ENCODE measurements at places on chromosomes 7 and 10.

DNA sequence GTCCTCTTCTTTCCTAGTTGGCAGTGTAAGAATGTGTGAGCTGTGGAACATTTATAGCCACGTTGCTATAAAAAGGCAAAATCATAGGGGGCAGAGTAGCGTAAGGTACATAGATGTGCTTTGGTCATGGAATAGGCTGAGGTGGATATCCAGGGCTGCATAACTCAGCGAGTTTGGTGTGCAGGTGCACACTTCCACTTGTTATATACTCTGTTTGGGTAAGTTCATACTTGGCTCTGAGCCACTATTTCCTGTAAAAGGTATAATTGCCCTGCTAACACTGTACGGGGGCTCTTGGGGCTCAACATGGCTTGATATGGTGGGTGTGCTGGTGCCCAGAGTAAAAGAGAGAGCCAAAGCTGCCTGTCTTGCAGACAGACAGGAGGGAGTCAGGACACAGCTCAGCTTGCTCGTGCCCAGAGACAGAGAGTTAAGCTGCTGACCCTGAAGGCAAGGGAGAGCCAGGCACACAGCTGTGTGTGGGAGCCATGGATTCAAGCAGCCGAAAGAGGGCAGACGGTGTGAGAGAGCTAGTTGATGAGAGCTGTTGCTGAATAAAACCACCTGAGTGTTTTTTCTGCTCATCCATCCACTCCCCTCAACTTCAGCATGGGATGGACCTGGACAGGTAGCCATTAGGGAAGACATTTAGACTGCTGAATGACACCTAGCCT is 126.7 kb downstream of the DKK1 start:
- DNase-seq, result no peak
- no peak overlapping the region for H3K27ac ChIP-seq
- peaks cover 9% of the 10 kb centered on the region for H3K4me1 ChIP-seq
- H3K36me3 ChIP-seq, result no peaks in the 10 kb centered on the region

- no peak overlapping the region for H3K4me3 ChIP-seq
- H3K27ac ChIP-seq, result no peak overlapping the region
- DNase-seq, result no peak
- peaks cover 10% of the 10 kb centered on the region for H3K4me1 ChIP-seq
- H3K27me3 ChIP-seq, result no peaks in the 10 kb centered on the region
- H3K36me3 ChIP-seq, result no peaks in the 10 kb centered on the region
Measured at GRCh38 chr7:4169455-4169854, 512.6 kb upstream of the FOXK1 start.

DNA sequence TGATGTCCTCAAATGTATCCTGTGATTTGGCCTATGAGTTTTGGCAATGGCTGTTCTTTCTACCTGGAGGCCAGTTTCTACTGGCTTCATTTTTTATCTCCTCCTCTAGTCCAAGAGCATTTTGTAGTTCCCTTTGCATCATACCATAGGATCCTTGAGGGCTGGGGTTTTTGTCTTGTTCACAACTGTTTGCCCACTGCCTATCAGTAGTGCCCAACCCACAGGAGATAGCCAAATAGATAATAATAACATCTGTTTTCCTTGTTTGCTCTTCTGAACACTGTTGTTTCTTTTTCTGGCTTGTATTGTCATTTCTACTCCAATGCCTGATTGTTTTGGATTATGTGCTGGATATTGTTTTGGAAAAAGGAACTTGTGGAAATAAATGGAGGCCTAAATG is 3.4 kb downstream of the CDK1 start:
- H3K4me3 ChIP-seq, result peak overlapping the region; percentile 37
- H3K36me3 ChIP-seq, result no peaks in the 10 kb centered on the region
- H3K4me1 ChIP-seq, result peaks cover 57% of the 10 kb centered on the region
- no peak for DNase-seq
- H3K27me3 ChIP-seq, result no peaks in the 10 kb centered on the region

- DNase-seq, result no peak
- H3K27me3 ChIP-seq, result no peaks in the 10 kb centered on the region
- peaks cover 12% of the 10 kb centered on the region for H3K4me1 ChIP-seq
- no peak overlapping the region for H3K27ac ChIP-seq
Measured at GRCh38 chr10:131923038-131923756, 22.4 kb downstream of the PPP2R2D start.

GRCh38 chr10:121594623-121595350 is 3.5 kb downstream of the FGFR2 start:
- peaks cover 66% of the 10 kb centered on the region for H3K4me1 ChIP-seq
- peaks cover 21% of the 10 kb centered on the region for H3K36me3 ChIP-seq

DNA sequence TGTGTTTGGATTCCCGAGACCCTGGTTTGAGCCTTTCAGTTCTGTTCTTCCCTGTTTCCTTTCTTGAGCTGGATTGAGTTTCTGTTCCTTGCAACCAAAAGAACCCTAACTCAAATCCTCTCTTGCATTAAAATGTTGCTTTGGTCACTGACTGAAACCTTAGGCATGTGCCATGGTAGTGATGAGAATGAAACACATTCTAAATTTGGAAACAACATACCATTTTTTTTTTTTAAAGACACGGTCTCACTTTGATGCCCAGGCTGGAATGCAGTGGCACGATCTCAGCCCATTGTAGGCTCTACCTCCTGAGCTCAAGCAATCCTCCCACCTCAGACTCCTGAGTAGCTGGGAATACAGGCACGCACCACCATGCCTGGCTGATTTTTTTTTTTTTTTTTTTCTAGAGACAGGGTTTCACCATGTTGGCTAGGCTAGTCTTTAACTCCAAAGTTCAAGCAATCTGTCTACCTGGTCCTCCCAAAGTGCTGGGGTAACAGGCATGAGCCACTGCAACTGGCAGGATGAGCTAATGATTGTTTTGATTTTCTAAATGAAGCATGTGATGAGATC is 8.4 kb downstream of the THAP5 start:
- H3K4me3 ChIP-seq, result no peak overlapping the region
- DNase-seq, result no peak
- no peaks in the 10 kb centered on the region for H3K4me1 ChIP-seq

- no peaks in the 10 kb centered on the region for H3K4me1 ChIP-seq
- peaks cover 48% of the 10 kb centered on the region for H3K27me3 ChIP-seq
- H3K4me3 ChIP-seq, result no peak overlapping the region
- H3K36me3 ChIP-seq, result no peaks in the 10 kb centered on the region
- DNase-seq, result no peak
Measured at GRCh38 chr10:6751363-6751762, 171.3 kb upstream of the PRKCQ start.

DNA sequence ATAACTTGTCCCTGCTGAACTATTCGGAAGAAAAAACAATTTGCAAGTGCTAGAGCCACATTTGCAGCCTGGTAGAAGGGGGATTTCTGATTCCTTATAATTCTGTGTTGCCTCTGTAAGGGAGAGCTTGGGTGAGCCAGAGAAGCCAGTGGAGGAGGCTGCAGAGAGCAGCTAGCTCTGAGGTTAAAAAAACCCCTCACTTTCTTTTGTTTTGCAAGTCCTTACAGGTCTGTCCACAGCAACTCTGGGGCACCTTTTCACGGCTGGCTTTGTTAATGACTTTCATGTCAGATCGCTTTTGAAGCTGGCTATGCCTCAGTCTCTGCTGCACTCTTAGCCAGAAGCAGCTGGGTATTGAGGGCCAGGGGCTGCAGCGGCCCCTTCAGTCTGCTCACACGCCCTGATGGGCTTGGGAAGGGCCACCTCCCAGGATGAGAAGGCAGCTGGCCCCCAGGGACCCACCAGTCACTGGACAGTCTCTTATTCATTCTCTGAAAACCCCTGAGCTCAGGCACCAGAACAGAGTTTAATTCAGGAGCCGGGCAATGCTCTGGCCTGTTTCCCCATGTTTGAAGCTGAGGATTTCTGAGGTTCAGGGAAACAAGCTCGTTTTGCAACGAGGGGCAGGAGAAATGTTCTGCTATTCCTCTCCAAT is 30.9 kb downstream of the TRIM8 start:
- no peaks in the 10 kb centered on the region for H3K36me3 ChIP-seq
- H3K4me1 ChIP-seq, result peaks cover 76% of the 10 kb centered on the region
- no peak for DNase-seq
- H3K4me3 ChIP-seq, result peak overlapping the region; percentile 36
- no peaks in the 10 kb centered on the region for H3K27me3 ChIP-seq

GRCh38 chr10:22761569-22762220 is 47.3 kb upstream of the PIP4K2A start:
- no peaks in the 10 kb centered on the region for H3K36me3 ChIP-seq
- no peaks in the 10 kb centered on the region for H3K27me3 ChIP-seq
- H3K27ac ChIP-seq, result no peak overlapping the region
- DNase-seq, result no peak

- H3K27ac ChIP-seq, result peak overlapping the region; percentile 25
- no peak overlapping the region for H3K4me3 ChIP-seq
- DNase-seq, result peak; percentile 35
- H3K36me3 ChIP-seq, result no peaks in the 10 kb centered on the region
- peaks cover 22% of the 10 kb centered on the region for H3K27me3 ChIP-seq
- H3K4me1 ChIP-seq, result peaks cover 9% of the 10 kb centered on the region
Measured at GRCh38 chr7:69564454-69565417, 33.5 kb upstream of the AUTS2 start.

DNA sequence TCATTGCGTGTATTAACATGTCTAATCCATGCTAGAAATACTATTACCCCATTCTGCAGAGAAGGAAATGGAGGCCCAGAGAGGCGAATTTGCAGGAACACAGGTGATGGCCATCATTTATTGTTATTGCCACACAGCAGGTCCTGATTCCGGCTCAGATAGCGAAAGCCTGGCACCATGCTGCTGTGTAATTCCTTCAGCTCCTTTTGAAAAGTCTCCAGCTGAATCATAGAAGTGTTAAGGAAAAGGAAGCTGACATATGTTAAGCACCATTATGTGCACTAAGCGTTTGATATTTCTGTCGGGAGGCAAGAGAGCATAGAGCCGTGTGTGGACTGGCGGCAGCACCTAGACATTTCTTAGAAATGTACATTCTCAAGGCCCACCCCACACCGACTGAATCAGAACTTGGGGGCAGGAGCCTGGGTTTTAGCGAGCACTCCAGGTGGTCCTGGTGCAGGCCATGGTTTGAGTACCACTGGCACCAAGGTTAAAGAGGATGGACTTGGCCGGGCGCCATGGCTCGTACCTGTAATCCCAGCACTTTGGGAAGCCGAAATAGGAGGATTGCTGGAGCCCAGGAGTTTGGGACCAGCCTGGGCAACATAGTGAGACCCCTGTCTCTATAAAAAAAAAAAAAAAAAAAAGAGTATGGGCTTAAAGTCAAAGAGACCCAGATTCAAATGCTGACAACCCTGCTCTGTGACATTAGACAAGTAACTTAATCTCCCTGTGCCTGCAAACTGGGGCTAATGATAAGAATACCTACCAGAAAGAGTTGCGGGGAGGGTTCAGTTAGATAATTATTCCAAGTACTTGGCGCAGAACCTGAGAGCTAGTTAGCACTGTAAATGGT is 52.2 kb downstream of the UNC5B start:
- H3K27ac ChIP-seq, result no peak overlapping the region
- H3K4me3 ChIP-seq, result no peak overlapping the region
- no peak for DNase-seq
- H3K36me3 ChIP-seq, result no peaks in the 10 kb centered on the region
- H3K27me3 ChIP-seq, result no peaks in the 10 kb centered on the region
- H3K4me1 ChIP-seq, result peaks cover 73% of the 10 kb centered on the region

GRCh38 chr7:156460858-156461627 is 179.5 kb upstream of the RNF32 start:
- H3K27ac ChIP-seq, result no peak overlapping the region
- DNase-seq, result no peak
- no peak overlapping the region for H3K4me3 ChIP-seq
- no peaks in the 10 kb centered on the region for H3K36me3 ChIP-seq

- H3K4me3 ChIP-seq, result no peak overlapping the region
- H3K27me3 ChIP-seq, result peaks cover 6% of the 10 kb centered on the region
- no peak for DNase-seq
- H3K27ac ChIP-seq, result no peak overlapping the region
Measured at GRCh38 chr7:112942981-112943380, 143.6 kb downstream of the GPR85 start.

DNA sequence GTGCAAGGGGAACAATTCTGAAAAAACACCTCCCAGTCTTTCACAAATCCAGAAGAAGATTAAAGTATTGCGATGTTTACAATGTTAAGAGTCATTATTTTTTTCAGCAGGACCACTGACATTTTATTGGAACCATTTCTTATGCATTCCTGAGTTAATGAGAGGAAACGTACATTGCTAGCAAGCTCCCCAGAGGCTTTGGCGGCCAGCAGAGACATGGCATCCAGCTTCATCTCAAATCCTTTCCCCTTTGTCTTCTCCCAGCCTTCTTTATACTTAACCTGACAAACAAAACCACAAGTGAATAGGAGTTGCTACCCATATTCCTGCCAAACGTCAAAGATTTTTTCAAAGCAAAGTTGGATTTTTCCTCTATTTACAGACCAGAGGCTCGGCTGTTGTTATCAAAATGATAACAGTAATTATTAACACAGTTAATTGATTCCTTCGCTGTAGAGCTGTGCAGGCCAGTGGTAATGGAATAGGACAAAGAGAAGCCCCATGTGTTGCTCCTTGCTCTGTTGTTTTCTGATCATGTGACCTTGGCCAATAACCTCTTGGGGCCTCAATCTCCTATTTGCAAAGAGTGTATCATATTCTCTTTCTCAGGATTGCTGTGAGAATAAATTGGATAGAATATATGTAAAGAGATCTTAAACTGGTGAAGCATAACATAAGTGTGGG is 32.0 kb downstream of the NRAP start:
- H3K4me1 ChIP-seq, result peaks cover 14% of the 10 kb centered on the region
- no peak overlapping the region for H3K4me3 ChIP-seq

GRCh38 chr7:52168085-52168484 is 851.5 kb upstream of the COBL start:
- no peak overlapping the region for H3K27ac ChIP-seq
- no peak for DNase-seq
- no peaks in the 10 kb centered on the region for H3K4me1 ChIP-seq
- H3K36me3 ChIP-seq, result no peaks in the 10 kb centered on the region

DNA sequence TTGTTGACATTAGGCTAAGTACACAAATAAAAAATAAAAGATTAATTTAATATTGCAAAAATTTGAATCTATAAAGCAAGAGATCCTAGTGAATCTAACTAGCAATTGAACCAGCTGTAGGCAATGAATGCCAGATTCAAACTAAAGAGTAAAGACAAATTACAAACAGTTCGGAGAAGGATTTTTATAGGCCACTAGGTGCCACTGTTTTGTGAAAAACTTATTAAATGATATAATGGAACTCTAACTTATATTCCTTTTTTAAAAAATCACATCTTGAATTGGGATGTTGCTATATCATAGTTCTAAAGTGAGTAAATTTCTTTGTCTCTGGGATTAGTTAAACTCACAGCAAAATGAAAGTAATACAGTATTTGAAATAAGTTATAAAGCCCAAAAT is 39.1 kb upstream of the GNAI1 start:
- H3K4me1 ChIP-seq, result peaks cover 11% of the 10 kb centered on the region
- no peak overlapping the region for H3K4me3 ChIP-seq
- no peak overlapping the region for H3K27ac ChIP-seq
- no peaks in the 10 kb centered on the region for H3K27me3 ChIP-seq

DNA sequence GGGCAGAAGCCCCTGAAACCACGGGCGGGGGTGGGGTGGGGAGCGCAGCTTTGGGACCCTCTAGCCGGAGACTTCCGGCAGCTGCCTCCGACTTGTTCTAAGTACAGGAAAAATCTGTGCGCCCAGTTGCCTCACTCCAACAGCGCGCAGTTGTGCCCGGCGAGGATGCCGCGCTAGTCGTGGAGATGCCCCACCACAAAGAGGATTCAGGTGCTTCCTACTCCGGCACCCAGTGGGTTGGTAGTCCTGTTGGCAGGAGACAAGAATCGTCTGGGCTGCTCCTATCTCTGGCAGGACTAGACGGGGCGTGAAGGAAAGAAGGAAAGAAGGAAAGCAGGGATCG is 465 bp upstream of the NPY start:
- H3K27me3 ChIP-seq, result peaks cover 49% of the 10 kb centered on the region
- H3K36me3 ChIP-seq, result no peaks in the 10 kb centered on the region

Measured in mesothelial cell of epicardium (in vitro differentiated cells).